ENCODE measurements at places on chromosomes 11 and 22.

- DNase-seq = no peak
These were observed 5.8 kb upstream of the SEPTIN5 start for GRCh38 chr22:19708321-19709011.

DNA sequence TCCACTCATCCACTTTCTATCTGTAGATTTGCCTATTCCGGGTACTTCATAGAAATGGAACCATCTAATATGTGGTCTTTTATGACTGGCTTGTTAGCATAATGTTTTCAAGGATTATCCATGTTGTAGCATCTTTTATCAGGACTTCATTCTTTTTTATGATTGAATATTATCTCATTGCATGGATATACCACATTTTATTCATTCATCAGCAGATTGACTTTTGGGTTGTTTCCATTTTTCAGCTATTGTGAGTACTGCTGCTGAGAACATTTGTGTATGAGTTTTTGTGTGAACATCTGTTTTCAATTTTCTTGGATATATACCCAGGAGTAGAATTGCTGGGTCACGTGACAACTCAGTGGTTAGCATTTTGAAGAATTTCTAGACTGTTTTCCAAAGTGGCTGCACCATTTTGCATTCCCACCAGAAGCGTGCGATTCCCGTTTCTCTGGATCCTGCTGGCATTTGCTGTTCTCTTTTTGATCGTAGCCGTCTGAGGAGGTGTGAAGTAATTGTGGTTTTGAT lies 8.9 kb downstream of the DERL3 start:
- DNase-seq = no peak

DNA sequence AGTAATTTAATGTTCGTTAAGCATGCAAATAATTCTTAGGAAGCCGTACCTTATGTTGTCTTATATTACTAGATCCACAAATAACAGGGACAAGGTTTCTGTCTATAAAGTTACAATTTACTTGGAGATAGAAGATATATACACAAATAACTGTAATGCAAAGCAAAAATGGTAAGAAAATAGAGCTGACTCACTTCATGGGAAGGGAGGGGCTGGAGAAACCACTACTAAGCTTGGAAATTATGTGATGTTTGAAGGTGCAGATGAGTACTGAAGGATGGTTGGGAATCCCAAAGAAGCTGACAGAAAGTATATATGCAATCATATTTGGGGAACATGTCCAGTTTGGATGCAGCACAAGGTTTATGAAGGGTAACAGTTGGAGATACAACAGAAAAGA lies 4.0 kb downstream of the NPAT start:
- DNase-seq = no peak

DNA sequence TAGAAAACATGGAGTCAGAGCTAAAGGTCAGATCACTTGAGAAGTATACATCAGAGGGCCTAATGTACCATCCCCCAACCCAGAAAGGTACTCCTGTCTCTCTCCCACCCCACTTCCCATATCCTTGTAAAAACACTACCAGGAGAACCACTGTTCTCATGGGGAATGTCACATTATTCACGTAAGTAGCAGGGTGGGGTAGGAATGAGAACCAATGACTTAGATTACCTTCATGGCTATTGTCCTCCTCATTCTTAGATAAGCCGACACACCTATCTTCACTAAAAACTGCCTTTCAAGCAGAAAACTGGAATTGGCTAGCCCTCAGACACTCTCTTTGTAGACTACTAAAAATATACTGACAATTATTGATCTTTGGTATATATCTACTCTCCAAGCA lies 63.6 kb downstream of the CEP57 start:
- DNase-seq = no peak

- DNase-seq = no peak
These were observed 10.9 kb downstream of the ZMAT5 start for GRCh38 chr22:29755889-29756288.

Data from LoVo (cell line).